ENCODE measurements at places on chromosomes 6 and 20.

DNA sequence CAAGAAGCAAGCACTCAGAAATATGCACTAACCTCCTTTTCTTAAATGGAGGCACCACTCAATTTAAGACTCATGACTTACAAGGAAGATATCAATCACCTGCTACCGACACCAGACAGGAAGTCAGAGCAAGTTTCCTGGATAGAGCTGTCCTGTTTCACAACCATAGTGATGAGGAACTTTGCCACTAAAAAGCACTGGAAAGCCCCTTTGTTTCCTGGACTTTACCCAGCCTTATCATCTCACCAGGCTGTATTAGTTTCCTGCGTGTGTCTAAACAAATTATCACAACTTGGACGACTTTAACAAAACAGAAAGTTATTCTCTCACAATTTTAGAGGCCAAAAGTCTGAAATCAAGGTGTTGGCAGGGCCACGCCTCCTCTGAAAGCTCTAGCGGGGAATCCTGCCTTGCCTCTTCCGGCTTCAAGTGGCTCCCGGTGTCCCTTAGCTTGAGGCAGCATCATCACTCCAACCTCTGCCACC lies 253.8 kb upstream of the STXBP5 start:
- no peak for DNase-seq

DNA sequence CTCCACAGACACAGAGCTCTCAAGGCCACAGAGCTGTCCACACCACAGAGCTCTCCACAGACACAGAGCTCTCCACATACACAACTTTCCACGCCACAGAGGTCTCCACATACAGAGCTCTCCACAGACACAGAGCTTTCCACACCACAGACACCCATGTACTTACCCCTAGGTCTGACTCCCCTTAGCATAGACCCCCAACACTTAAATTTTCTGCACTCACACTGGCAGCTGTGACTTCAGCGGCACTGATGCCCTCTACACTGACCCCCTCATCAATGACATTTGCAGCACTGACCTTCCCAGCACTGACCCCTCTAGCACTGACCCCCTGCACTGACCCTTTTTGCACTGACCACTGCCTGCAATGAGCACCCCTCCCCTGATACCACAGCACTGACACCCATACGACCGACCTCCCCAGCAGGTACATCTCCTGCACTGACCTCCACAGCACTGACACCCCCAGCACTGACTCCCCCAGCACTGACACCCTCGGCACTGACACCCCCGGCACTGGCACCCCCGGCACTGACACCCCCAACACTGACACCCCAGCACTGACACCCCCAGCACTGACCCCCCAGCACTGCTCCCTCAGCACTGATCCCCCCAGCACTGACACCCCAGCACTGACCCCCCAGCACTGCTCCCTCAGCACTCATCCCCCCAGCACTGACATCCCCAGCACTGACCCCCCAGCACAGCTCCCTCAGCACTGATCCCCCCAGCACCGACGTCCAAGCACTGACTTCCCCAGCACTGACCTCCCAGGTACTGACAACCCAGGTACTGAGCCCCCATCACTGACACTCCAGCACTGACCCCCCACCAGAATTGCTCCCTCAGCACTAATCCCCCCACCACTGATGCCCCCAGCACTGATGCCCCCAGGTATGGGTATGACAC lies 56.5 kb downstream of the ERMARD start:
- no peak for DNase-seq

DNA sequence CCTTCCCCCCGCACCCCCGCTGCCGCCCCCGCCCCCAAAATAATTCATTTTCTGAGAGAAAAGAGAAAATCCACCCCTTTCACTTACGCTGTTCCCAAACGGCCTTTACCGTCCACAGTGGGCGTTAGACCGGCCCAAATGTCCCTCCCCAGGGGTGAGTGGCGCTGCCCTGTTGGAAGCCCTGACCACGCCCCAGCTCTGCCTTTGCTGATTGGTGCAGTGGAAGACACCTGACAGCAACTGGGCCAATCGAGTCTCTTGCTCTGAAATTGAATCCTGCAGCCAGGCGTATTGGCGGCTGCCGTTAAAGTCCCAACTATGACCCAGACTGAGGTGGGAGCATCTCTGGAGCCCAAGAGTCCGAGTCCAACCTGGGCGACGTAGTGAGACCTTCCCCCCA lies 15.7 kb downstream of the ZFP64 start:
- DNase-seq = no peak

GRCh38 chr6:170256641-170257040 lies 34.2 kb downstream of the DLL1 start:
- DNase-seq = no peak

DNA sequence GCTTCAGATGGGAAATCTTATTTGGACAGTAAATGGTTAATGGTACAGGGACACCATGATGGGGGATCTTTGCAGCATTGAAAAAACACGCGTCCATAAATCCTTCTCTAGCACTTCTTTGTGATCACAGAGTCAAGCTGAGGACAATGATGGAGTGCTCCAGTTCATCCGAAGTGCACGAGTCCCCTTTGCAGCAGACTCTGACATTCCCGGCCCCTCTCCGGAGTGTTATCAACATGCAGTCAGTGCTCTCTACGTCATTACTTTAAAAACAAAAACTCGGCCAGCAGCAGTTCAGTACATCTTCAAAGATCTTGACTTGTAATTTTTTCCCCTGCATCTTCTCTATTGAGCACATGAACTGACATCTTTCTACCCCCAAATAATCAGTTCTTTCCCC lies 185.5 kb upstream of the AKAP12 start:
- DNase-seq = no peak

DNA sequence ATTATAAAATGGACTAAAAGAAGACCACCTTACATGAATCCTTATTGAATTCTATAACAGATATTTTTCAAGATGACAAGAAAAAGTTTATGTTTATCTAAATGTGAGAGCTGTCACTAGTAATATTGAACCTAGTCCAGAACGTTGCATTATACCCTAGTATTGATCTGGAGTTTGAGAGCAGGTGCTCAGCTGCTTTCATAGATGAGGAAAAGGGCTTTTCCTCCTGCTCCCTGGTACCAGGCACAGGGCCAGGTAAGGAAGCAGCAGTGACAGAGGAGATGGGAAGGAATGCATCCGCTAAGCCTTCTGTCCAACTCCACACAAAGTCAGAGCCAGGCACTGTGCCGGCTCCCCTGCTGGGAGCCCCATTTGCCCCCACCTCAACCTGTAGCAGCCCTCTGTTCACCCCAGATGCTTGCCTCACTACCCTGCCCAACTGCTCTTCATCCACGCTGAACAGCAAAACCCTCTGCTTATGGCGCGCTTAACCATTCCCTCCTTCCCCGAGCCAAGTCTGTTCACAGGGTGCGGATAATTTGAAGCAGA lies 393.1 kb downstream of the FRK start:
- DNase-seq = no peak

DNA sequence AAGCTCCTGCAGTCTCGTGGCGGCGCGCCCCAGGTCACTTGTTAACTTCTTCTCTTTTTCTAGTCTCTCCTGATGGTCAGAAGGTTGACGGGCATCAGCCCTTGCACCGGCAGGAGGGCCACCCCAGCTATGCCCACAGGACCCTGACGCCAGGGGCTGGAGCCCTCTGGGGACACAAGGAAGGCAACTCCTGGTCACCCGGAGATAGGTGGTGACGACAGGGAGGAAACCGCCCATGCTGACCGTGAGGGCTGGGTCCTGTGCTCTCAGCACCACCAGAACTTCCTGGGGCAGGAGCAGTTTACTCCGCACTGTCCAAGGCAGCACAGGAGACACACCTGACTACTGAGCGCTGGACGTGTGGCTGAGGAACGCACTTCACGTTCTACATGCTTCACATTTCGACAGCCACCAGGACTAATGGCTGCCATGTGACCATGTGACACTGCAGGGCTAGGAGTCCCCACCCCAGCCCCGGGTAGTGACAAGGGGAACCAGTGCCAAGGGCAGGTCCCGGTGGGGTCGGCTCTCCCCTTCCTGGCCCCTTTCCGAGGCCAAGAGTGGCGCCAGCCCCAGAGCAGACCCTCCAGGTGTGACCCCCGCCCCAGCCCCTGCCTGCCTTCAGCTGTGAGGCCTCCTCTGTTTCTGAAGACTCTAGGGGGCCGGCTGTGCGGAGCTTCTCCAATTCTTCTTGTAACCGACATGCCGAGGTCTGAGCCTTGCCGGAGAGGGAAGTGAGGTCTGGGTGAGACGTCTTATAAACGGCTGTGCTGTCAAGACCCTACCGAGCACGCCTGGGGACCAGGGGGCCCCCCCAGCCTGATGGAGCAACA lies 45.2 kb downstream of the DSTN start:
- DNase-seq = no peak

DNA sequence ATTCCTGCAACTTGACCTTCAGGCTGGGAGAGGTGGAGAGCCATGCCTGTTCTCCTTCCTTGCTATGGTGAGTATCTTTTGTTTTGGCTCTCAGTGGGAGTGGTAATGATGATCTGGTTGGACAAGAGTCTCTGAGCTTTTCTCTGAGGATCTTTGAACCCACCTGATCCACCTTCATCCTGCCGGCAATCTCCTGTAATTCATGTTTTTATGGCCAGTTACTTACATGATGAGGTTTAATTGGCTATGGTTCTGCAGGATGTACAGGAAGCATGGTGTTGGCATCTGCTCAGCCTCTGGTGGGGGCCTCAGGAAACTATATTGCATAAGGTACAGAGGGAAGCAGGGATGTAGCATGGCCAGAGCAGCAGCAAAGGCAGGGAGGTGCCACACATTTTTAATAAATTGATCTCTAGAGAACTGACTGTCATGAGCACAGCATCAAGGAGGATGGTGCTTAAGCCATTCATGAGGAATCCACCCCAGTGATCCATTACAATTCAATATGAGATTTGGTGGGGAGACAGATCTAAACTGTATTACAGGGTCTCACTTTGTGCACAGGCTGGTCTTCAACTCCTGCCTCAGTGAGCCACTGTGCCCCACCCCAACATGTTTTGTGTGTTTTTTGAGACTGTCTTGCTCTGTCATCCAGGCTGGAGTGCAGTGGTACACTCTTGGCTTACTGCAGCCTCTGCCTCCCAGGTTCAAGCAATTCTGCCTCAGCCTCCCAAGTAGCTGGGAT lies 10.0 kb downstream of the HSPA1B start:
- DNase-seq = no peak

GRCh38 chr20:45266977-45267376 lies 12.6 kb upstream of the SLPI start:
- no peak for DNase-seq

GRCh38 chr6:21690489-21690888 lies 96.9 kb downstream of the SOX4 start:
- DNase-seq = no peak

GRCh38 chr20:9565910-9566550 lies 51.6 kb downstream of the LAMP5 start:
- no peak for DNase-seq

GRCh38 chr6:147127587-147127986 lies 76.6 kb upstream of the STXBP5 start:
- no peak for DNase-seq

DNA sequence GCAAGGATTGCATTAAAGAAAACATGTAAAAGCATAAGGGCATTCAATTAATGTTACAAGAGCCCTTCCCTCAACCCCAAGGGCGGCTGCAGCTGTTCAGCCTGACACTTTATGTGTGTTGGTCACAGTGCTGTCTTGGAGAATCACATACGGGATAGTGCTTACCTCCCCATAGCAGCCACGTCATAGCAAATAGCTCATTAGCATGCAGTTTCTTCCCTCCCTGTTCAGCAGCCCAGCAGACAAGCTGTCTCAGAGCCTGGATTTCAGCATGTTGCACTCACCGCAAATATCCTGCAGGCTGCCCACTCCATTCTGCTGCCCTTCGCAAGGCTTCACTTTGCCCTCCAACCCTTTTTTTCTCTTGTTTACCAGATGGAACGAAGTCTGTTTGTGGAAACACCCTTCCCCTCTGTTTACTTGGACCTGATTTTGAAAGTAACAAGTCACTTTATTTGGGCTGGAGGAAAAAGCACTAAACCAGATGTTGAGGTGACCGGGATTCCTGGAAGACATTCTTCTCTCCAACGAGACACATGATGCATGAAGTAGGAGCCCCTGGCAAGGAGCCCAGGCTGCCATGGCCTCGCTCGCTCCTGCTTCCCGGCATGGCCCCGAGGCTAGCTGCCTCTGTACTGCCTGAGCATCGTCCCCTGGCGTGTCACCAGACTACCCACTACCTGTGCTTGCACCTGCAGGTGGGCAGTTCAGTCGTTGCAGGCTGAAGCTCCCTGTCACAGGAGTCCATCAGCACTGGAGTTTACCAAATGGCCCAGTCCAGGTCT lies 151.6 kb upstream of the GMDS start:
- DNase-seq = no peak

DNA sequence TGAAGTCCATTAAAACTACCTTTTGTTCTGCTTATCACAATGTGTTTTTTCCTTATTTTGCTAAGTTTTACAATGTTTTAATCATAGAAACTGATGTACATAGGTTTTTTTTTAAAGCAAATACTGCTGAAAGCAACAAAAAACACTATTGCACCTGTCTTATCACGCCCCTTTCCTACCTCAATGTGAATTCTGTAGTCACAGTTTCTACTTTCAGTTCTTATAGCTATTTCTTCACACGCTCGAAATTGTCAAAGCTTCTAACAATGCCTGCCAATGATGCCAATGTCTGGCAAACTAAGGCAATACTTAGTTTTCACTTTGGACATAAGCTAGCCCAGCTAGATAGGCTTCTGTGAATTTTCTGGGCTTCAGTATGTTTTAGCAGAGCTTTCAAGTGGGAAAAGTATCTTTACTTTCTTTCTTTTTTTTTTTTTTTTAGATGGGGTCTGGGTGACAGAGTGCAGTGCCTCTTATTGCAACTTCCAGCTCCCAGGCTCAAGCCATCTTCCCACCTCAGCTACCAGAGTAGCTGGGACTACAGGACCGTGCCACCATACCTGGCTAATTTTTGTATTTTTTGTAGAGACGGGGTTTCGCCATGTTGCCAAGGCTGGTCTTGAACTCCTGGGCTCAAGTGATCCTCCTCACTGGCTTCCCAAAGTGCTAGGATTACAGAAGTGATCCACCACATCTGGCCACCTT lies 85.5 kb upstream of the HTR1B start:
- DNase-seq = no peak

- DNase-seq = no peak
Observed at GRCh38 chr6:169510871-169511270, 191.0 kb downstream of the WDR27 start.

- DNase-seq = no peak
Observed at GRCh38 chr6:147648916-147649315, 140.4 kb downstream of the SAMD5 start.

DNA sequence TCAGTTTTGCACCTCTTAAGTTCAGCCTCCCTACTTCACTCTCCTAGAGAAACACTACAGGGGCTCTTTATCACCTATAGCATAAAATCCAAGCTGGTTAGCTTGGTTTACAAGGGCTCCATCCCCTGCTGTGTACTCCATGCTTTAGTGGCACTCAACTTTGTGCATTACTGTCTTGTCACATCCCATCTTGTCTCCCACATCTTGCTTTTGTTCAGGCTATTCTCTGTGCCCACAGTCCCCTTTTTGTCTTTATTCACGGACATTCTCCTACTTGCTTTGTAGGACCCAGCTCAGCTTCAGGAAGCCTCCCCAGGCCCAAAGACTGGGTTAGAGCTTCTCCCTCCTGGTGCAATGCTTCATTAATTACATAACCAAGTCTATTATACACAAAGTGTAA lies 107.9 kb upstream of the SPACA1 start:
- no peak for DNase-seq
